Naive thymus-derived CD4-positive, alpha-beta T cell (primary cell): ENCODE measurements at places on chromosomes 7 and 10.

- DNase-seq, result no peak
These were observed 31.2 kb downstream of the COL17A1 start for GRCh38 chr10:104054430-104054829.

GRCh38 chr7:36119005-36119706 lies 33.9 kb upstream of the EEPD1 start:
- DNase-seq, result no peak

- DNase-seq, result no peak
These were observed 18.3 kb upstream of the PDE1C start for GRCh38 chr7:32088451-32088881.

GRCh38 chr10:98405422-98405821 lies 9.6 kb downstream of the PYROXD2 start:
- DNase-seq, result no peak

- DNase-seq, result no peak
These were observed 121.9 kb downstream of the PLPP4 start for GRCh38 chr10:120578890-120579289.

DNA sequence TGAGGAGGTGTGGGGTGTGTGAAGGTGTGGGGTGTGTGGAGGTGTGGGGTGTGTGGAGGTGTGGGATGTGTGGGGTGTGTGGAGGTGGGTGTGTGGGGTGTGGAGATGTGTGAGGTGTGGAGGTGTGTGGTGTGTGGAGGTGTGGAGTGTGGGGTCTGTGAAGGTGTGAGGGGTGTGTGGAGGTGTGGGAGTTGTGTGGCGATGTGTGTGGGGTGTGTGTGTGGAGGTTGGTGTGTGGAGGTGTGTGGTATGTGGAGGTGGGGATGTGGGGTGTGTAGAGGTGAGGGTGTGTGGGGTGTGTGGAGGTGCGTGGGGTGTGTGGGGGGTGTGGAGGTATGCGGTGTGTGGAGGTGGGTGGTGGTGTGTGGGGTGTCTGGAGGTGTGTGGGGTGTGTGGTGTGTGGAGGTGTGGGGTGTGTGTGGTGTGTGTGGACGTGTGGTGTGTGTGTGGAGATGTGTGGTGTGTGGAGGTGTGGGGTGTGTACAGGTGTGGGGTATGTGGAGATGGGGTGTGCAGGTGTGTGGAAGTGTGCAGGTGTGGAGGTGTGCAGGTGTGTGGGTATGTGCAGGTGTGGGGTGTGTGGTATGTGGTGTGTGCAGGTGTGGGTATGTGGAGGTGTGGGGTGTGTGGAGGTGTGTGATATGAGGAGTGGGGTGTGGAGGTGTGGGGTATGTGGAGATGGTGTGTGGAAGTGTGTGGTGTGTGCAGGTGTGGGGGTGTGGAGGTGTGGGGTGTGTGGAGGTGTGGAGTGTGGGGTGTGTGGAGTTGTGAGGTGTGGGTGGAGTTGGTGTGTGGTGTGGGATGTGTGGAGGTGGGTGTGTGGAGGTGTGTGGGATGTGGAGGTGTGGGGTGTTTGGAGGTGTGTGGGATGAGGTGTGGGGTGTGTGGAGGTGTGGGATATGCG lies 34.5 kb downstream of the SPDYE17 start:
- no peak for DNase-seq

GRCh38 chr7:130476297-130477150 lies 15.4 kb upstream of the MEST start:
- DNase-seq, result no peak

DNA sequence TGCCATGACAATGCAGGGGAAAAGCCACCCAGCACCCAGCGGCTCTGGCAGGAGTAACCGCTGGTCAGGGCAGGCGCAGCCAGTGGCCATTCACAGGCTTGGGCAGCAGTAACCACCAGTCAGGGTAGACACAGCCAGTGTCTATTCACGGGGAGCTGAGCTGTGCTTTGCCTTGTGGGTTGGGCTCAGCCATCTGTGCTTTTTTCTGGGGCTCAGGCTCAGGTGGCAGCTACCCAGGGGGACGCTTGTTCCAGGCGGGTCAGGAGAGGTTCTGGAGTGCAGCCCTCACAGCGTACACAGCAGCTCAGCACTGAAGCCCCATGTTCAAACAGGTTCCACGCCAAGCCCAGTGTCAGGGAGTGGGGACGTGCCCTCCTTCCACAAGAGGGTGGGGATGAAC lies 28.5 kb downstream of the FOXL3 start:
- DNase-seq, result no peak
